Heart right ventricle (tissue), 16 donors: ENCODE measurements at places on chromosomes 1 and 21. TPM values are rescaled to one million over a fixed set of nuclear protein-coding genes. Genes with fewer than 3 reads are reported as not detected.

Gene TCHH
- not detected for total RNA-seq

Gene KLHL12
- 15.1 TPM for total RNA-seq

DNA sequence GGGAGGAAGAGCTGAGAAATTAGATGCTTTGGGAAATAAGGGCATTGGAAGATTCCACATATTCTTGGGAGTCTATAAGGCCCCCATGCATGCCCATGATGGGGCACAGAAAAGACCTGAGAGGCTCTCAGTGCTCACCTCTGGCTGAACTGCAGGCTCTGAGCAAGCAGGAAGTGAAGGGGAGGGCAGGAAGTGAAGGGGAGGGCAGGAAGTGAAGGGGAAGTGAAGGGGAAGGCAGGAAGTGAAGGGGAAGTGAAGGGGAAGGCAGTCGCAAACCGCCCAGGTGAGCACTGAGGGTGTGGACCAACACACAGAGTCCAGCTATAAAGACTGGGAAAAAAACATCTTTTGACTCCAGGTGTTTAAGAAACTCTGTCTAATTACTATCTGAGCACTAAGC lies 3.5 kb downstream of the KRTAP10-9 start:
- no peak for DNase-seq

DNA sequence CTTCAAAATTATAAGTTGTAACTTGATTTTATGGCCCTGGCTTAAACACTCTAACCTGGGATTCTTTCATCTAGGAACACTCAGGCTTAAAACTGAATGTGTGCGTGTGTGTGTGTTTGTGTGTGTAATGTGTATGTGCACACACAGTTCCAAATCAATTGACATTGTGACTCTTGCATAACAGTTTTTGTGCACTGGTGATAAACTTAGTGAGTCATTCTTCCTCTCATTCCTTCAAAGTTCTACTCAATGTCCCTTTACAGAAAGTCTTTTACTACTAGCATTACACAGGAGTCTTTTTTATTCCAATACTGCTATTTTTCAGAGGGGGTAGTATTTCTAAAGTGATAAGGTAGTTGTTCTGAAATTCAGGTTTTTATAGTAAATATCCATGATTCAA lies 943.6 kb downstream of the KCNT2 start:
- DNase-seq, result no peak

Gene GSTM3
- total RNA-seq, result 54.9 TPM

Gene MEGF6
- total RNA-seq, result 6.4 TPM

- DNase-seq, result no peak
These were observed 363.1 kb downstream of the PLPP3 start for GRCh38 chr1:56216218-56216617.

Gene PCNT
- 27.1 TPM for total RNA-seq

DNA sequence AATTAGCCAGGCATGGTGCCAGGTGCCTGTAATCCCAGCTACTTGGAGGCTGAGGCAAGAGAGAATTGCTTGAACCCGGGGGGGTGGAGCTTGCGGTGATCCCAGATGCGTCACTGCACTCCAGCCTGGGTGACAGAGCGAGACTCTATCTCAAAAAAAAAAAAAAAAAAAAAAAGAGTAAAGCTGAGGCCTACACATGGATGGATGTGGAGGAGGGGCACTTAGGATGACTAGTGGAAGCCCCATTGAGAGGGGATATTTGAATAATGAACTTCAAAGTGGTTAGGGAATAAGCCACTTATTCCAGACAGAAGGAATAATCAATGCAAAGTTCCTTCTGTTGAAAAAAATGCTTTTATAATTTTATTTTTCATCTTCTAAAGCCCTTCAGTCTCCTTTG lies 51.4 kb downstream of the PTBP2 start:
- no peak for DNase-seq

DNA sequence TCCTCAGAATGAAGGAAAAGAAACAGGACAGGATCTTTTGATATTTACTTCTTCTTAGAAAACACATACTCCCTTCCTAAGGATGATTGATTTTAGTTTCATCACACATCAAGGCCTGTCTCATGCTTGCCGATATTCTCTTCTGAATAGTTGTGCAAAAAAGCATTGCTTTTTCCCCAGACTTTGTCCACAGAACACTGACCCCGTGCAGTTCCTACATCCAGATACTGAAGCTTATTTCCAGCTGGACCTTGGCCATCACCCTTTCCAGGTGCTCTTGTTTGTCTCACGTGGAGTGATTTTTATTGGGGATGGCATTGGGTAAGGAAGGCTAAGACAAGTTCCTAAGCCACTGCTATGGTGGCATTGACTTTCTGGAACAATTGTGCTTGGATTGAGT lies 197.3 kb upstream of the HOOK1 start:
- no peak for DNase-seq

Gene C1orf87
- total RNA-seq, result not detected

Gene BRDT
- not detected for total RNA-seq

- no peak for DNase-seq
These were observed 25.6 kb downstream of the LDLRAP1 start for GRCh38 chr1:25568834-25569596.

GRCh38 chr1:213492161-213493041 lies 441.4 kb downstream of the RPS6KC1 start:
- DNase-seq, result no peak

- no peak for DNase-seq
These were observed 424.8 kb upstream of the ADGRL4 start for GRCh38 chr1:79431340-79431739.

DNA sequence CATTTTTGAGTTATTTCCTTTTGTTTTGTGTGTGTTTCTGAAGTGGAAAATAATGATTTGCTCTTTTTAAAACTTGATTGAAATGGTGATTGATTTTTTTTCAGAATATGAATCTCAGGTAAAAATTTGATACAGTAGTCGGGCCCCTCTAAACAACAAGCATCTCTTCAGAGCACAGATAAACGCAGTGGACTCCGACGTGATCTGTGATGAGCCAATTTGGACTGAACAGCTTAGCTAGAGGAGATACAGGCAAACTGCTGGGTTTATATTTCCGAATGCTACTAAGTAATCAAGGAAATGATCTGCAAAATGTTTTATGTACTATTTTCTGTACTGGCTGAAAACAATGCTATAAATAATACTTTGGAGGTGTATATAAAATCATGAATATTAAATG lies 705.7 kb upstream of the RGS18 start:
- DNase-seq, result no peak

DNA sequence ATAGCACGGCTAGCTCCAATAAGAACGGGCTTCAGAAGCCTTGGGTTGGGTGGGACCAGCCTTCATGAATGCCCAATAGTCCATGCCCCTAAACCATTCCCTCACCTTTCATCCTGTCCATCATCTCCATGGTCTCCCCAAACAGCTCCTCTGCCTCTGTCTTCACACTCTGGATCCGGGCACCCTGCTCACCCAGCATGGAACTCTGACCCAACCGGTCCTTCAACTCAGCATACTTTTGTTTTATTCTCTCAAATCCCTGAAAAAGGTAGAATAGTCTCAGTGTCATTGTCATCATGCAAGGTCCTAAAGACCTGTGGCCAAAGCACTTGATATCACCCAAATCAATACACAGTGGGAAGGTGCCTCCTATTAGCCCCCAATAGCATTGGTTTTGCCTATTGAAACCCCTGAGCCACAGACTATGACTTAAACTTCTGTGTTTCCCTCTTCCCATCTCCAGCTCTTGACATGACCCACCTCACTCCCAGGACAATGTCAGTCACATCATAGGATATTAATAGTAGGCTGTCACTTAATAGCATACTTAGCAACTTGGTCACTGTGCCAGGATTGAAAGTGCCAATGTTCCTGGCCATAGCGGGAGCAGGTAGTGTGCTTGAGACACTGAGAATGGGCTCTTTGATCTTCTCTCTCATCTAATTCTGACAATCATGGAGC lies 33.0 kb downstream of the CAMK1G start:
- DNase-seq, result peak; percentile 56

- DNase-seq, result no peak
These were observed 24.7 kb downstream of the ZYG11A start for GRCh38 chr1:52867087-52867863.

Gene DIRAS3
- total RNA-seq, result 28.9 TPM

GRCh38 chr1:204975568-204976235 lies 67.3 kb upstream of the CNTN2 start:
- peak; percentile 44 for DNase-seq

Gene PTGS2
- total RNA-seq, result 0.87 TPM

- no peak for DNase-seq
These were observed 22.1 kb downstream of the LRRC52 start for GRCh38 chr1:165565751-165566490.

- no peak for DNase-seq
These were observed 146.4 kb downstream of the EVI5 start for GRCh38 chr1:92638498-92638897.

DNA sequence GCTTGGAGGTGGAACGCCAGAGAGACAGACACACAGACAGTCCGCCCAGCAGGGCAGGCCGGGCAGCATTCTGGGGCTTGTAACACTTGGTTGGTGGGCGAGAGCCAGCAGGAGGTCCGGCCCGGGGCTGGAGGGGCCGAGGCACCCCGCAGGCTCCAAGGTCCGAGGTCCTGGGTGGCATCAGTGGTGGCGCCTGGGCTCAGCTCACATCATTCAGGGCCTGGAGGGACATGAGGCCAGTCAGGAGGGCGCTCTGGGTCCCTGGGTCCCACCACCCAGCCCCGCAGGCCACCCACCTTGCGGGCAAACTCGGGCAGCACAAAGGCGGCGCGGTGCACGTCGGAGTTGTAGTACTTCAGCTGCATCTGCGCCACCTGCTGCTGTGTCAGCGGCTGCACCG lies 5.2 kb downstream of the SRM start:
- no peak for DNase-seq

Gene KCNE2
- not detected for total RNA-seq

DNA sequence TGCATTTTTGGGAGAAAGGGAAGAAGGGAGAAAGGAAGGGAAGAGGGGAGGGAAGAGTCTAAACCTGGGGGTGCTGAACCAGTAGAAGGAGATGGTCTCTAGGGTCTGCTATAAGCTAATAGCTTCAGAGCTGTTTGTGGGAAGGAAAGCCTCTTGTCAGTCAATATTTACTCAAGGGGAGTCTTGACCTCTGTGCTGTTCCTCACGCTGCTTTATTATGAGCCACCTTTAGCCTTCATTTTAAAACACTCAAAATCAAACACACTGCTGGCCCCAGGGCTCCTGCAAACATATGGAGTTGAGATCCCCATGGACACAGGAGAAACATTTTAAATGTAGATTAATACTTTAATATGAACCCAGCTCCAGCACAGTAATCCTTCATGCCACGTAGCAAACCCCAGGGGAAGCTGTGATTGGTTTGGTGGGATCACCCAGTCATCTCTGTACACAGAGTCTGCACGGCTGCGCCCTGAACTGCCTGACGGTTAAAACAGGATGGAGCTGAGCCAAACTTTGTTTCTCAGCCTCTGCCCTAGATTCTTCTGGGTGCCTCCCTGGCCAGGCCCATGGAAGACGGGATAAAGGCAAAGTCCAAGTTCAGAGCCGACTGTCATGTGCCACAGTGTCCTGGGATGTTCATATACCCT lies 40.2 kb upstream of the VWA5B1 start:
- DNase-seq, result no peak

Gene ANKRD34A
- total RNA-seq, result 0.66 TPM

Gene EXOC8
- total RNA-seq, result 13.3 TPM

- no peak for DNase-seq
These were observed 35.0 kb upstream of the RD3 start for GRCh38 chr1:211527006-211527405.

Gene KIF17
- total RNA-seq, result 6.3 TPM

Gene ITLN2
- total RNA-seq, result not detected

GRCh38 chr1:199033661-199034060 lies 394.8 kb downstream of the PTPRC start:
- DNase-seq, result no peak

Gene OR2L13
- total RNA-seq, result not detected

- DNase-seq, result no peak
These were observed 97.7 kb downstream of the ATP5PO start for GRCh38 chr21:33817663-33818451.

Gene OLIG1
- total RNA-seq, result 0.09 TPM

GRCh38 chr21:18498431-18498830 lies 94.8 kb upstream of the TMPRSS15 start:
- DNase-seq, result no peak

GRCh38 chr21:43015906-43016540 lies 41.7 kb downstream of the PKNOX1 start:
- DNase-seq, result no peak

- no peak for DNase-seq
These were observed 2.3 kb upstream of the PMVK start for GRCh38 chr1:154938604-154939399.

- DNase-seq, result no peak
These were observed 4.1 kb downstream of the SFT2D2 start for GRCh38 chr1:168229893-168230292.

DNA sequence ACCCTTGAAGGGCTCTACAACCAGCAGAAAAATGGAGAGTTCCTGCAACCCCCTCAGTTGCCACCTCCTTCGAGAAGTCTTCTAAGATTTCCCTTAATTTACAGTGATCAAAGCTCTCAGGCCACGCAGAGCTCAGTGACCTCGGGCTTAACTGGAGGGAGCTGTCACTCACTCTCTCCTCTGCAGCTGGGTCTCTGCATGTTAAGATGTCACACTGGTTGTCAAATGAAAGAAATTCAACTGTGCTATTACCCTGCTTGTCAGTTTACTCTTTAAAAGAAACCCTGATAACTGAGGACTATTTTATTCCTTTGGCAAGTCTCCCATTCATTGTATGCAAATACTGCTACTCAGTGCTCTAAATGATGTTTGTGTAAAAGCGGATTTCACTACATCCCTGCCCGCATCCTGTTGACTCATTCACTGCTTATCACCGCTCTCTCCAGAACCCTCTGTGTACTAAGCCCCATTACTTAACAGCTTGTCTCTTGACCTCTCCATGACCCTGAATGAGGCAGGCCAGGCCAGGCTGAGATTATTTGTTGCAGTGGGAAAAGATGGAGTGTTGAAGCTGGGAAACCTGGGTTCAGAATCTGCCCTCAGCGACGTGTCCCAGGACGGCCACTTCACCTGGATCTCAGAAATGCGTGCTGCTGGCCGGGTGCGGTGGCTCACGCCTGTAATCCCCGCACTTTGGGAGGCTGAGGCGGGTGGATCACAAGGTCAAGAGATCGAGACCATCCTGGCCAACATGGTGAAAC lies 13.7 kb downstream of the DHRS3 start:
- peak; percentile 42 for DNase-seq

Gene LRRIQ3
- total RNA-seq, result 0.11 TPM
